ENCODE measurements at places on chromosomes 16 and 17.

DNA sequence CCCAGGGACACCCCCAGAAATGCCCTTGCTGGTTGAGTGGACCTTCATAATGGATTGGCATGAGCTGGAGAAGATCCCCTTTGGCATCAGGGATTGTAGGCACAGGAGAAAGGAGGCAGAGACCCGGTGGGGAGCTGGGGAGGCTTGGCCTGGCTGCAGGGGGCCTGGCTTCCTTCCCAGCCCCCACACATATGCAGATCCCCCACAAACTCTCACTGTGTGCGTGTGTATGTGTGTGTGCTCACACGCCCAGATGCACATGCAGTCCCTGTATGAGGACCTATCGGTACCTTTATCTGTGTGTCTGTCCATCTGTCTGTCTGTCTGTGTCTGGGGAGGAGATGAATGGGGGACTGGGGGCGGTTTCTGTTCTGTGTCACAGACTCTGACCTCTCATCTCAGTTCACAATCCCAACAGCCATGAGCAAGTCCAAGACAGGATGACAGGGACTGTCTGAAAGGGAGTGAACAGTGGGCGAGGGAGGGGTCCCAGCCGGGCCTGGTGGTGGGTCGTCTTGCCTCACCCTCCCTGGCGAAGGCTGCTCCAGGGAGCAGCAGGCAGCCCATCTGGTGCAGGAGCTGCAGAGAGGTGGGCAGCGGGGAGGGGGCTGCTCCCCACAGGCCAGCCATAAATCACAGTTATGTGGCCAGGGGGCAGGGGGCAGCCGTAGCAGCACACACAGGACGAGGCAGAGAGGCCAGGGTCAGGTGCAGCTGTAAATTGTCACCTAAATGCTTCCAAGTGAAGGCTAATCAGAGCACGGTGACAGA, 46.7 kb upstream of the LHX1 start:
- DNase-seq: no peak

DNA sequence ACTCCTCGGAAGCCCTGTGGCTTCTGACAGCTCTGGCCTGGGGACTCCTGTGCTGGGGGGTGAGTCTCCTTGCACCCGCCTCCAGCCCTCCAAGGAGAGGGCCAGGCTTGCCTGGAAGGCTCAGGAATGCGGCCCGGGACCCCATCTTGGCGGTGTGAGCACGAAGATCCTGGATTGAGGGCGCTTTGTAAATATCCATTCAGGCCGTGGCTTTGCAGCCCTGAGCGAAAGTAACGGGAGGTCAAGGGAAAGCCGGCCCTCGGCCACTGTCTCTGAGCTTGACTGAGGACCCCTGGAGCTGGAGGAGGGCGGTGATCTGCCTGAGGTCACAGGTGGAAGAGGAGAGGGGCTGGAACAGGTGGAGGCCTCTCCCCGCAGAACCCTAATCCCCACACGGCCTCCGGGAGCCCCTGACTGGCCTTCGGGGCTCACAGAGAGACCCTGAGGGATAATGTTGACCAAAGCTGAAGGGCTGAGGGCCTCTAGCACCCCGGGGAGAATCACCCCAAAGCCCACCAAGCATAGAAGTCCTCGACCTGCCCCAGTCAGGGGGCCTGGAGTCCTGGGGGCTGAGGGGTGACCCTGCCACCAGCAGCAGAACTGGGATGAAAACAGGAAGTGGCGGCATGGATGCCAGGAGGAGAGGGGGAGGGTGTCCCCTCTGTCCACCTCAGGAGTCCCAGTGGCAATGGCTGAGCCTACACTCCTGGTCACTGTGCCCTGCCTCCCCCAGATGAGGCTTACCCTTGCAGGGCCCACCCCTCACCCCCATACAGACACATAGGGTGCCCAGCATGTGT, 8.3 kb upstream of the RASD1 start:
- no peak for DNase-seq

DNA sequence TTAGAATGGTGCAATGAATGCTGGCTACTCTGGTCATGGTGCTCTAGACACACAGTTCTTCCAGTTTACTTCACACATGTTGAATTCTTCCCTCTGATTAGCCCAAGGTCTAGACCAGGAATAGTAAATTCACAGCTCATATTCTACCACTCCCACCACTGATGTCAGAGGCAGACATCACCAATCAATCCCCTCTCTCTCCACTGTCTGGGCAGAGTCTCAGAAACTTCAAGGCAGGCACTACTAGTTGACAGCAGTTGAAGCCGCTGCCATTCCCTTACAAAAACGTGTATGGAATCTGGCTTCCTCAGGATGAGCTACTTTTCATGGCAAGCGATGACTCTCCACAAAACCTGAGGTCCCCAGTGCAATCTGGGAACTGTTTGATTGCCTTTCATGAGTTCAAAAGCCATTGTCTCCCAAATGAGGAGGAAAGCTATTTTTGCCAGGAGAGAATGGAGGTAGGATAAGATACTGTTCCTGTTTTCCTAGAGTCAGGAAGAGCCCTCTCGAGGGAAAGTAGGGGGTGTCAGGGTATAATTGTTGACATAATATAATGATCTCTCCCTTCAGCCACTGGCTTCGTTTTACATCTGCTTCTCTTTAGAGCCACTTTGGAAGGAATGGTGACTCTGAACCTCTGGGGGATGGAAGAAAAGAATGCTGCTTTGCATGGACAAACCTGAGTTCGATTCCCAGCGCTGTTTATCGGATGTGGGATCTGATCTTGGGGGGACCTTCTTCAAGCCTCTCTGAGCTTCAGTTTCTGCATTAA, 90.0 kb downstream of the FOXL1 start:
- no peak for DNase-seq

GRCh38 chr17:42200706-42201457, 6.6 kb upstream of the GHDC start:
- no peak for DNase-seq

DNA sequence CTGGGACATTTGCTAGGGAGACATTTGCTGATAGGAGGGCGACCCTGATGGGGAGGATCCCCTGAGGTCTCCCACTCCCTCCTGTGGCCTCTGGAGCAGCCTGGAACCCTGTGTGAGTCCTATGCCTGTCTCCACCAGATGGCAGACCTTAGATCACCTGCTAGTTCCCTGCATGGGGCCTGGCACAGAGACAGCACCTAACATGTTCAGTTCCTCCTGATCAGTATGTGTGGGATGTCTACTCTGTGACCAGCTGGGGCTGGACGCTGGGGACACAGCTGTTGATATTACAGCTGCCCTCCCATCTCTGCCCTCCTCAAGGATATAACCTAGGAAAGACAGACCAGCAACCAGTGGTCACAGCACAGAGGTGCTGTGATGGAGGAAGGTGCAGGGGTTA, 1.1 kb upstream of the ADCY7 start:
- no peak for DNase-seq

Measured in activated naive CD8-positive, alpha-beta T cell treated with anti-CD3 and anti-CD28 coated beads, Interleukin-2, amount 50 U/mL, for 24 hours (primary cell).